Suprapubic skin (tissue), 4 donors: ENCODE measurements at places on chromosomes 7 and 10.
A peak's percentile ranks its signal among the peaks of the same experiment; 100 is the strongest.

- DNase-seq: no peak
- no peaks in the 10 kb centered on the region for H3K36me3 ChIP-seq
- no peak overlapping the region for H3K27ac ChIP-seq
- H3K4me1 ChIP-seq: no peaks in the 10 kb centered on the region
- H3K4me3 ChIP-seq: no peak overlapping the region
- H3K27me3 ChIP-seq: no peaks in the 10 kb centered on the region
These were observed 18.8 kb upstream of the VWA2 start for GRCh38 chr10:114220281-114220680.

DNA sequence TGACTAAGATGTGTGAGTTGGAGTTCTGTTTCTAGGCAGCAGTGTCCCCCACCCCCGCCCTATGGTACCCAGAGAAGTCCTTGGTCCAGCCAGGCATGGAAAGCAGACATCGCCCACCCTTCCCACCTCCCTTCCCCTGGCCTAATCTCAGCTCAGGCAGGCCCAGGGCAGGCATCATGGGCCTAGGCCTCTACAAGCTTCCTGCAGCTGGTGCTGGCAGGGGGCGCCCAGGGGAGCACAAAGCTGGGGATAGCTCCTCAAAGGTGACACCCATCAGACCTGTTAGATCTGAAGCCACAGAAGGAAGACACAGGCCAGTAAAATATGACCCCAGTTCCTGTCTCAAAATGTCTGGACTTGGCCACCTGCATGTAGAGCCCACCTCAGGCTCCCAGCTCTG lies 18.9 kb upstream of the UNC5B start:
- no peak overlapping the region for H3K27ac ChIP-seq
- no peaks in the 10 kb centered on the region for H3K36me3 ChIP-seq
- H3K27me3 ChIP-seq: peaks cover 3% of the 10 kb centered on the region

DNA sequence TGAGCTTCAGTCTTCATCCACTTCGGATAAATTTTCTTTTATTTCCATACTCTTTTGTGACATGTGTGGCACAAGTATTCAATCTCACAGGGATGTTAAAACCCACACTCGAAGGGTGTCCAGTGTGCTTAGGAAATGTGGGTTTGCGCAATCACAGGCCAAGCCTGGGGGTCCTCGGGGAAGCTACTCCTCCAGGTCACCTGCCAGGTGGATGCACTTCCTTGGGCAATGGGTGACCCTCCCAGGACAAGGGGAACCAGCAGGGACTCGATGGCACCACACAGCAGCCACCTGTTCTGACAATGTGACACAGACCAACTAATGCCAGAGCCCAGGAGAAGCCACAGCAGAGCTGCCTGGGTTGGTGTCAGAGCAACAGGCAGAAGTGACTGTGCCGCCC lies 39.0 kb downstream of the PARP12 start:
- H3K36me3 ChIP-seq: peaks cover 55% of the 10 kb centered on the region
- no peaks in the 10 kb centered on the region for H3K27me3 ChIP-seq
- DNase-seq: no peak
- H3K27ac ChIP-seq: no peak overlapping the region

GRCh38 chr7:74252893-74253292 lies 1.3 kb downstream of the RFC2 start:
- H3K36me3 ChIP-seq: peaks cover 36% of the 10 kb centered on the region
- peak overlapping the region; percentile 93 for H3K4me3 ChIP-seq
- peaks cover 24% of the 10 kb centered on the region for H3K4me1 ChIP-seq
- no peak for DNase-seq
- no peak overlapping the region for H3K27ac ChIP-seq

GRCh38 chr7:82257118-82257695 lies 186.4 kb downstream of the CACNA2D1 start:
- H3K4me3 ChIP-seq: no peak overlapping the region
- no peak for DNase-seq
- no peak overlapping the region for H3K27ac ChIP-seq
- H3K4me1 ChIP-seq: no peaks in the 10 kb centered on the region
- no peaks in the 10 kb centered on the region for H3K36me3 ChIP-seq
- no peaks in the 10 kb centered on the region for H3K27me3 ChIP-seq

DNA sequence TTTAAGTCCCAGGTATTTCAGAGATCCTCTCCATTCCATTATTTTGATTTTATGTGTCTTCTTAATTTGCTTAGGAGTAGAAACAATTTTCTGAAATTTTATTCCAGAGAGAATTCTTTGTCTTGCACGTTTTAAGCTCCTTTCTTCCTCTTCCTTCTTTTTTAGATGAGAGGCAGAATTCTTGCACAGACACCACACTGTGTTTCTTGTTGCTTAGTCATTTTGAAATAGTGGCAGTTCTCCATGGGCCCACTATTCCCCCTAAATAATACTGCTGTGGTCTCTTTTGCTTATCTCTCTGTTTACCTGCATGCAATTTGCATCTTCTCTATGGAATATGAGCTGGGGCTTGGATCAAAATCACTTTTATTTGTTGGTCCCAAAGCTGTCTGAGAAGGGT lies 54.3 kb upstream of the WAC start:
- DNase-seq: no peak
- H3K4me3 ChIP-seq: no peak overlapping the region
- H3K4me1 ChIP-seq: no peaks in the 10 kb centered on the region
- no peaks in the 10 kb centered on the region for H3K36me3 ChIP-seq
- no peaks in the 10 kb centered on the region for H3K27me3 ChIP-seq
- no peak overlapping the region for H3K27ac ChIP-seq

DNA sequence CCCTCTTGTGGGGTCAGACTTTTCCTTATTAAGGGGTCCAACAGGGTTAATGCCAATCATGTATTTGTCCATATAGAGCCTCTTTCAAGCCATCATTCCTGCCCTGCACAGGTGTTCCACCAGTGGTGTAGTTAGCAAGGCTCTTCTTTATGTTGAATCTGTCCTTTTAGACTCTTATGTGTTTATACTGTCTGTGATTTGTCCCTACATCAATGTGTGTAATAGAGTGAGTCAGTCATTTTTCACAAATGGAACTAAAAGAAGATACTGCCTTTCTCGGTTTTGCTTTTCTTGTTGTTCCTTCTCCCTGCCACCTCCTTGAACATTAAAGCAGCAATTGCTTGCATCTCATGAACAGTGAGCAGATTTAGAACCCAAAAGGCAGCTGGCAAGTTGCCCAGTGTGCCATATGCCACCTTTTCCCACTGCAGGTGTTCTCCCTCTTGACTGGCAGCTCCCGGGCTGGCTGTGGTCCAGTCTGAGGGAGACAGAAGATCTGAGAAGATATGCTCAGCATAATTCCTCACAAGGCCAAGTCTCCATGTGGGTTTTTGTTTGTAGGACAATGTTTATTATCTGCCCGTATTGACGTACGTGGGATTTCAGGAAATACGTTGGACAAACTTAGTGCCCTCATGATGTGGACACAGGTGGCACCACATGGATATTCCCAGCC lies 154.1 kb downstream of the LHFPL3 start:
- H3K36me3 ChIP-seq: no peaks in the 10 kb centered on the region
- no peak overlapping the region for H3K27ac ChIP-seq
- no peak for DNase-seq
- H3K4me1 ChIP-seq: no peaks in the 10 kb centered on the region
- no peaks in the 10 kb centered on the region for H3K27me3 ChIP-seq
